Urothelium cell line (cell line): ENCODE measurements at places on chromosomes 12 and 14.

DNA sequence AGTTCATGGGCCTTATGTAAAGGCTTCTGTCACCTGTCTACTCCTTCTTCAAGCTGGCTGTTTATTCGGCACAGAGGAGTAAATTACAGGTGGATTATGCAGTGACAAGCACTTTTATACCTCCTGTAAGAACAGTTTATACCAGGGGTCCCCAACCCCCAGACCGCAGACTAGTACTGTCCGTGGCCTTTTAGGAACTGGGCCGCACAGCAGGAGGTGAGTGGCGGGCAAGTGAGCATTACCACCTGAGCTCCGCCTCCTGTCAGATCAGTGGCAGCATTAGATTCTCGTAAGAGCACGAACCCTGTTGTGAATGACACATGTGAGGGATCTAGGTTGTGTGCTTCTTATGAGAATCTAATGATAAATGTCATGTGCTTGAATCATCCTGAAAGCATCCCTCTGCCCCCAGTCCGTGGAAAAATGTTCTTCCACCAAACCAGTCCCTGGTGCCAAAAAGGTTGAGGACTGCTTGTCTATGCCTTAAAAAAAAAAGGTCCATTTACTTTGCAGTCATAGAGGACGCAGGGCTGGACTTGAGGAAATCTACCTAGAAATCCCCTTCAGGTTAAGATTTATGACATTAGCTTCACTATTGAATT lies 78.8 kb downstream of the ETV6 start:
- DNase-seq: no peak

DNA sequence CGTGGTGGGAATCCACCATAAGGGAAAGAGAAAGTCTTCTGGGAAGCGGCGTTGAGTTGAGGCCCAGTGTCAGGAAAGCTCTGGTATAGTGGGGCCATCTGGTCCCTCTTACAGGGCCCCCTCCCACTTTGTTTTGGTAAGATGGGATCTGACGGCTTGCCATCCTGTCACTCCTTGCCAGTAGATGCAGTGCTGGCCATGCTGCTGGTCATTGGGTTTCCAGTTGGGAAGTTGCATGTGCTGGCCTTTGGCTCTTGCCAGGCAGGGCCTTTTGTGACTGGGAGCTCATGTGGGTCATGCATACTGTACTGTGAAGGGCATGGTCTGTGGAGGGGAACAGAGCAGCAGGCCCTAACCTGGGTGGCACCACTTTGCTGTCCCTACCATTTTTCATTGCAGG lies 3.8 kb downstream of the TRAF3 start:
- DNase-seq: no peak

- DNase-seq: no peak
Observed at GRCh38 chr12:53478865-53479264, 20.4 kb downstream of the MAP3K12 start.

DNA sequence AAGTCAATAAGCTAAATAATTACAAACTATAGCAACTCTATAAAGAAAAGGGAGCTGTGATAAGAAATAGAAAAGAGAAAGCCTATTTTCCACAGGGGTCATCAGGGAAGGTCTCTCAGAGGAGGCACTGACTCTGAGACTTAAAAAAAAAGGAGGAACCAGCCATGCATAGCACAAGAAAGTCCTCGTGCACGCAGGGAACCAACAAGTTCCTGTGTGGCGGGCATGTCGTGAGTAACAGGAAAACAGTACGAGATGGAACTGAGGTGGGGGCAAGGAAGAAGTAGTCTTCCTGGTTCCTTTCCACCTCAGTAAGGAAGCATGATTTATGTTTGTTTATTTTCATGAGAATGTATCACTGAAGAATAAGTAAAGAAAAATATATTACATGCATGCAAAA lies 367.0 kb upstream of the TMEM132C start:
- DNase-seq: no peak

- DNase-seq: no peak
Observed at GRCh38 chr14:73695997-73696396, 18.2 kb downstream of the PNMA1 start.

GRCh38 chr12:109777544-109777943 lies 55.7 kb downstream of the TRPV4 start:
- DNase-seq: peak; percentile 80

- peak; percentile 66 for DNase-seq
Observed at GRCh38 chr12:49121047-49121696, 10.0 kb downstream of the TUBA1B start.

- no peak for DNase-seq
Observed at GRCh38 chr12:18461758-18462157, 200.4 kb downstream of the PIK3C2G start.

DNA sequence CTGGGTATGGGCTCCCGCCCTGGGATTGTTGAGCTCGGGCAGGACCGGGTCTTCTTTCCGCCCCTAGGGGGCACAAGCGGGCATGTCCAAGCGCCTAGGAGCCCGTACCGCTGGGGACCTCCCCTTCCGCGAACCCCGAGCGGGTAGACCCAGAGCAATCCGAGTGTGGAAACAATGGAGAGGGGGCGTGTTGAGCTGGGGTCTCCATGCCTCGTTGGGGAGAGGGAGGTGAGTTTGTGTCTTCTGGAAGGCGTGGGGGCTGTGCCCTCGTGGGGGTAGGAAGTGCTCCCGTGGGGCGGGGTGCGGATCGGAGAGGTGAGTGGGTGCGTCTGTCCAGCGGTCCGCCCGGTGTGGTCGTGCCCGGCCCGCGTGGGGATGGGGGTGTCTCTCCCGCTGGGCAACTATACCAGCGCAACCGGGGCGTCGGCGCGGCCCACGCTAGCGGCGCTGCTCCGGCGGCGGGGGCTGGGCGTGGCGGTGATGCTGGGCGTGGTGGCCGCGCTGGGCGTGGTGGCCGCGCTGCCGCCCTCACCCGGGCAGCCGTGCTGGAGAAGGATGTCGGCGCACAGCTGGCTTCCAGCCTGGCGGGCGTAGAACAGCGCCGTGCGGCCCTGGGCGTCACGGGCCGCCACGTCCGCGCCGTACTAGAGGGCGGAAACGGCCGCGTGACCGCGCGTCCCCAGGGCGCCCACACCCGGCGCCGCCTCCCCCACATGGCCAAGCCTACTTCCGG lies 12.2 kb downstream of the AGAP2 start:
- peak; percentile 94 for DNase-seq

DNA sequence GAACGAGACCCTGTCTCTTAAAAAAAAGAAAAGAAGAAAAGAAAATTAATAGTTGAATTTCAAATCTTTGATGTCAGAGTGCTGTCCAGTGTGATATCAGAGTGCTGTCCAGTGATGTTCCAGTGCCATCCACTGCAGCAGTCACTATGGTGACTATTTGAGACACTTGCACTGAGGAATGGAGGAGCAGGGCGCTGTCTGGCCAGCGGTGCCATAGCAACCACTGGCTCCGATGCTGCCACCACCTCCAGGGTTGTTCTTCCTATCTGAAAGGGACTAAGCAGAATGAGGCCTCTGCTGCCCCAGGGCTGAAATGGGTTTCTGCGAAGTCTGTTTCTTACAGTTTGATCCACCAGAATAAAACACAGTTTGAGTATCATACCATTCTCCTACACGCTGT lies 272.9 kb downstream of the NUAK1 start:
- no peak for DNase-seq

GRCh38 chr12:88383405-88383804 lies 196.9 kb downstream of the KITLG start:
- no peak for DNase-seq

GRCh38 chr12:121388421-121388981 lies 11.4 kb upstream of the RNF34 start:
- peak; percentile 58 for DNase-seq

DNA sequence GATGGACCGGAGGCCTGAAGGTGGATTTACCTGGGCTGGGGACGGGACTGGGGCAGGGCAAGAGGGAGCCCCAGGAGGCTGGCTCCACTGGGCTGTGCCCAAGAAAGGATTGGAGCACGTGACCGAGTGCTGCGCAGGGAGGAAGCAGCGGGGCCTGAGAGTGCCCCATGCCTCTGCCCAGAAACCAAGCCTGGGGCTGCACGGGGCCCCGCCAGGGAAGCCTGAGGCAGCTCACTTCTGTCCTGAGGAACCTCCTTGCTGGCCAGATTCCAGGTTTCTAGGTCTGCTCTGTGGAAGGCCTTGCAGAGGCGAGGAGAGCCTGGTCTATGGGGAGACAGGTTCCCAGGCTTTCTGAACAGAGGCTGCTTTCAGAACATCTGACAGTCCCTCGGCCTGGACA lies 10.4 kb downstream of the NGB start:
- no peak for DNase-seq

DNA sequence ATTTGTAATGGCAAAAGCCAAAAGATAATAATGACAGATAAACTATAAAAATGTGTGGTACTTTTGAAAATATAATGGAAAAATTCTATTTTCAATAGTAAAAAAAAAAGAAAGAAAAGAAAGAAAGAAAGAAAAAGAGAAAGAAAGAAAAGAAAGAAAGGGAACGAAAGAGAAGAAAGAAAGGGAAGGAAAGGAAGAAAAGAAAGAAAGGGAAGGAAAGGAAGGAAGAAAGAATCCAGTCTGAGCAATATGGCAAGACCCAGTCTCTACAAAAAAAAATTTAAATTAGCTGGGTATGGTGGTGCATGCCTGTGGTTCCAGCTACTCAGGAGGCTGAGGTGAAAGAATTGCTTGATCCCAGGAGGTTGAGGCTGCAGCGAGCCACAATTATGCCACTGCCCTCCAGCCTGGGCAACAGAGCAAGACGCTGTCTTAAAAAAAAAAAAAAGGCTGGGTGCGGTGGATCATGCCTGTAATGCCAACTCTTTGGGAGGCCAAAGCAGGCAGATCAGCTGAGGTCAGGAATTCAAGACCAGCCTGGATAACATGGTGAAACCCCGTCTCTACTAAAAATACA lies 38.4 kb downstream of the EAPP start:
- DNase-seq: no peak
